ENCODE measurements at places on chromosomes 16 and 17.

DNA sequence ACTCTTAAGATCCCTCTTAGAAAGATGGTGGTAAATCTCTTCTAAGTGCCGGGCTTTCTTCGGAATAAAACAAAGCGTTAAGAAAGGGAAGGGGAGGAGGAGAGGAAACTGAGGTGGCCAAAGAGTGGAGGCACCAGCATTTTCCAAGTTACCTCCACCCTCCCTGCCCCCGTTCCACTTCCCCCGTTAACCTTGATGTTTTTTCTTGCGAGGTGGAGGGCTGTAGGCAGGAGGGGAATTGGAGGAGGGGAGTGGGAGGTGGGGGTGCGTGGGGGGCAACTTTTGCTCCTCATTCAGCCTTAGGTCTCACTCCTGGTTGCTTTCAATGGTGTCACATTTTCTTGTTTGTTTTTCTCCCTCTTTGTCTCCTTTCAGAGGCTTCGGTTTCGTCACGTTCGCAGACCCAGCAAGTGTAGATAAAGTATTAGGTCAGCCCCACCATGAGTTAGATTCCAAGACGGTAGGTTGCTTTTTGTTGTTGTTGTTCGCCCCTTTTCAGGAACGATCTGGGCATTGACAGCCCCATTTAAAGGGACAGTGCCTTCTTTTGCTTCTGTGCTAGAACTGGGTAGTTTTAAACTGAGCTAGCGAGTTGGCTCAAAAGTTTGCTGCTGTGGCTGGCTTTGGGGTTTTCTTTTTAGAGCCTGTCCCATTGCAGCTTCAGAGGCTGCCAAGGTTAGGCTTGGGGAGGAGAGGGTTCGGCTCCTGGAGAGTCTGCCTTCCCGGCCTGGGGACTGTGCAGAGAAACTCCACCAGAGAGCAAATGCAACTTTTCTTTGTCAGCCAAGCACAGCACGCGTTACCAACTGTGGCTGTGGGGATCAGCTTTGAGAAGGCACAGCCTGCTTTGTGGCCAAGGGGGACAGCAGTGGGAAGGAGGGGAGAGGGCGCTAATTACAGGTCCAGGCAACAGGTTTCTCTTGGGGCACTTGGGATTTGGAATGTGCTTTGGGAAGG is 1.9 kb downstream of the MSI2 start:
- DNase-seq: peak; percentile 74

DNA sequence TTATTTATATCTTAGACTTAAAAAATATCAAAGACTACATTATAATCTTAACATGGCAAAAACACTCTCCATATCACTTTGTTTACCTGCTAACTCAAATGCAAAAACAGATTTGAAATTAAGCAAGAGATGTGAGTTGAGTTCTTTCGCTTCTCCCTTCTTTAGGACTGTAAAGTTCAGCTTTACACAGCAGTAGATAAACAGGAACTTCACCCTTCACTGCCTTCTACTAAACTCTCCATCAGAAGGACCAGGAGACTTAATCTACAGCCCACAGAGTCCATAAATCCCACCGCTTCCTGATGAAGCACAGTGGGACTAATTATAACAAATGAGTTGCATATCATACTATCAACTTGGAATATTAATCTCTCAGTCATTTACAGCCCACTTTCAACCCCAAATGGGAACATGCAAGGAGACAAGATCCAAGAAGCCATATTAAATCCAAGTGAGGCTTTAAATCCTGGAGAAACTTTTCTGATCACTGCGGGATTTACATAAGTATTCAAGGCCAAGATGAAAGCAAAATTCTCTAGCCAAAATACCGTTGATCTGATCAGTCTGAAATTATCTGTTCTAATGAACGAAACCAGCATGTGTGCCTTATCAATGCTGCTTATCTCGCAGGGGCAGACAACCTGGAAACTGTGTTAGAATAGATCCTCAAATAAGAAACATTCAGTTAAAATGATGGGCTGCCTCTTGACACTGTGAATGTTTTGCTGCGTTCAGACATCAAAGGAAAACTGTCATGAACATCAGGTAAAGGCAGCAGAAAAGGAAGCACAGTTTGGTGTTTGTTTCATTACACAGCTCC is 1.6 kb downstream of the AMFR start:
- DNase-seq: no peak

GRCh38 chr17:3843935-3844516 is 2.0 kb downstream of the NCBP3 start:
- peak; percentile 86 for DNase-seq

GRCh38 chr17:15270628-15271381 is 5.7 kb upstream of the PMP22 start:
- peak; percentile 16 for DNase-seq

GRCh38 chr17:79970576-79971068 is 65.0 kb downstream of the TBC1D16 start:
- DNase-seq: peak; percentile 84

- DNase-seq: no peak
Observed at GRCh38 chr16:2324296-2324859, 16.1 kb downstream of the ABCA3 start.

DNA sequence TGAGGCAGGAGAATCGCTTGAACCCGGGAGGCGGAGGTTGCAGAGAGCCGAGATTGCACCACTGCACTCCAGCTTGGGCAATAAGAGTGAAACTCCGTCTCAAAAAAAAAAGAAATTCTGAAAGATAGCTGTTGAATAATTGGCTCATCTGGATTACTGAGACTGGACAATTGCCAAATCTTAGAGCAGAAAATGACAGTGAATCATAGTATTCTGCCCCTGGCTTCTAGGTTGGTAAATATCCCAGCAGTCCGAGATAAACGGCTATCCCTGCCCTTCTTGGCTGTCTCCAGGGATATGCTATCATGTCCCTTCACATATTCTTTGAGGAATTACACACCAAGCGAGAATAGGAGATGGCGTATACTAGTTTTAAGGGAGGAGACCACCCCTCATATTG is 35.5 kb upstream of the METTL16 start:
- no peak for DNase-seq

- DNase-seq: no peak
Observed at GRCh38 chr16:69724414-69724873, 1.9 kb downstream of the NQO1 start.

GRCh38 chr17:31674305-31674704 is 184.7 kb downstream of the COPRS start:
- peak; percentile 72 for DNase-seq

DNA sequence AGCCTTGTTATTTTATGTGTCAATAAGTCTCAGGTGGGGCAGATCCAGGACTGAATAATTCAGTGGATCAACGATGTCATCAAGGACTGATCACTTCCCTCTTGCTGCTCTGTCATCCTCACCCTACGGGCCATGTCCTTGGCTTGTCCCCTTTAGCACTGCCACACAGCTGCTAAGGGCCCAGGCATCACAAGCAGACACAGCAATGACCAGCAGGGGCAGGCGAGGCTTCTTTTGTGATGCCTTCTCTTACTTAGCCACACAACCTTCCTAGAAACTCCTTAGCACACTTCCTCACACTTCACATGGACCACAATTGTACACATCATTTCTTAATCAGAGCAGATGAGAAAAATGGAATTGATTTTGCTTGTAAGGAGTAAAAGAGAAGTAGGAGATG is 356.3 kb upstream of the SOX9 start:
- peak; percentile 88 for DNase-seq

DNA sequence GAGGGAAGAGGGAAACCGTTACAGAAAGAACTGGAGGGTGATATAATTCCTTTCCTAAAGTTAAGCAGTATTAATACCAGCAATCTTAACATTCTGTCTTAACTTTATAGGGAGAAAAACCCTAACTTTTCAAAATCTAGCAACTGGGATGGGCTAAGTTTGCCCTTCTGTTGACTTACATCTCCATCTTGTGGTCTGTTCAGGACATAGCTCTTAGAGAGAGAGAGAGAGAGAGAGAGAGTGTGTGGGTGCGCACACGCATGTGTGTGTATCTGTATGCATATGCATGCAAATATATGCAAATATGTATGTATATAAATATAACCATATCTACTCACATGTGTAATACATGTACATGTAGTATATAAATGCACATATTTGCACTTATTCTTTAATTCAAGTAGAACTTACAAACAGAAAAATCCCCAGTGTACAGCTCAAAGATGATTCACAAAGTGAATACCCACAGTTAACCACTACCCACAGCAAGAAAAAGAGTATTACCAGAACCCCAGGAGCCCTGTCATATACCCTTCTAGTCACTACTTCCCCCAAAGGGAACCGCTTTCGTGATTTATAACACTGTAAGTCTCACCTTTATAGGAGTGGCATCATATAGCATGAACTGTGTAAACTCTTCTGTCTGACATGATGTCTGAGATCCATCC is 46.5 kb downstream of the STX8 start:
- no peak for DNase-seq

DNA sequence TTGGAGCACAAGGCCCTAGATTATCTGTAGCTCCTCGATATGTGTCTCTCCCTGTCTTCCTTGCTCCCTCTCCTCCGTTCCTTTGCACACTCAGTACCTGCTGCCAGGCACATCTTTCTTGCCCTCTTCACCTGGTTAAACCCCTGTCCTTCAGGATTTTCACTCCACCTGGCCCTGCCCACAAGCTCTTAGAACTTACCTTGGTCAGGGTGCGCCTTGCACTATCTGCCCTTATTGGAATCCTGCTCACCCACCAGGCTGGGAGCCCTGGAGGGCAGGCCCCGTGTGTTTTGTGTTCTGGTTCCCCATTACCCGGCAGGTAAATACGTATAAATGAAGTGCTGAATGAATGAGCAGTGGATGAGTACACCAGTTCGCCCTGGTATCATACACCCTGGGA is 54.6 kb downstream of the MARCHF10 start:
- peak; percentile 43 for DNase-seq

DNA sequence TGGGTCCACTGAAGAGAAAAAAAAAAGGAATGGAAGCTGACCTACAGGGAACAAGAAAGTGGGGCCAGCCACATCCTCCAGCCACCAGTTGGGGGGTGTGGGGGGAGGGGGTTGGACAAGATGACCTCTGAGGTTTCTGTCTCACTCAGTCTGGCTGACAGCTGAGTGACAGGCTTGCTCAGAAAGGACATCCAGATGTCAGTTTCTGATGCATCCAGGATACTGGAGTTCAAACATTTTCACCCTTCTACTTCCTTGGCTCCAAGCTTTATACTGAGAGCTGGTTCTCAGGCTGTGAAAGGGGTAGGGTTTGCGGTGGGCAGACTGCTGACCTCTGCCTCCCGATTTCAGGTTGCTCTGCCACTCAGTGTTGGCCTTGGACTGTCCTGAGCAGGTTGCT is 2178.3 kb downstream of the TP53TG3F start:
- DNase-seq: no peak

- DNase-seq: no peak
Observed at GRCh38 chr17:12998461-12998860, 19.4 kb downstream of the ELAC2 start.

GRCh38 chr16:73214825-73215677 is 167.1 kb upstream of the ZFHX3 start:
- DNase-seq: no peak

DNA sequence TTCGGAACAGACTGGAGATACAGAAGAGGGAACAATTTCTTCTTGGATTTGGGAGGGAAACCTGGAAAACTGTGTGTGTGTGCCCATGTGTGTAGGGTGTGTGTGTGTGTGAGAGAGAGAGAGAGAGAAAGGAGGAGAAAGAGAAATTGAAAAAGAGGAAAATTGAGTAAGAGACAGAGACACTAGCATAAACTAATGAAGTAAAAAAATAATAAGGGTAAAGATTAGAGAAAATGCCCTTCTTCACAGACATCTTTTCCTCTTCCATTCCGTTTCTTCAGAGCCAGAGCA is 13.9 kb upstream of the HOXB2 start:
- no peak for DNase-seq

DNA sequence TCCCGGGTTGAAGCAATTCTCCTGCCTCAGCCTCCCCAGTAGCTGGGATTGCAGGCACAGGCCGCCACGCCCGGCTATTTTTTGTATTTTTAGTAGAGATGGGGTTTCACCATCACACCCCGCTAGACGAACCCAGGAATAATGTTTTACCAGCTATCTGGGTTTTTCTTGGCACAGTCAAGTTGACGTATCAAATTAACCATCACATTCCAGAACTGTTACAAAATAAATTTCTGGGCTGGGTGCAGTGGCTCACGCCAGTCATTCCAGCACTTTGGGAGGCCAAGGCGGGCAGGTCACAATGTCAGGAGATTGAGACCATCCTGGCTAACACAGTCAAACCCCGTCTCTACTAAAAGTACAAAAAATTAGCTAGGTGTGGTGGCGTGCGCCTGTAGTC is 501.2 kb downstream of the SHISA9 start:
- no peak for DNase-seq

DNA sequence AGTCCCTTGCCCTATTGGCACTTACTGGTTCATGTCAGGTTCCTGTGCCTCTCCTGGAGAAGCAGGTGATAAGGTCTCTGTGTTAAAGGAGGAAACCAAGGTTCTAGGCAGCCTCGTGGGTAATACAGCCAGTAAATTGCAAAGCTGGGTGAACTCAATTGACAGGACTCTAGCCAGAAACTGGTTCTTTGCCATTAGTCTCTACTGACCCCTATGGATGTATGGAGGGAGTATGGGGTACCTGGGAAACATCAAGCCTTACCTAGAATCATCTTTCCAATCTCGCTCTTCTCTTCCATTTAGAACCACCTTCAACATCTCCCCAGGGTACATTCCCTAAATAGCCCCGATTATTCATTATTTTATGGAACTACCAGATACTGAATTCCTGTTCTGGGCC is 169.3 kb downstream of the CDH13 start:
- DNase-seq: no peak

- no peak for DNase-seq
Observed at GRCh38 chr17:76691379-76692191, 19.2 kb downstream of the MXRA7 start.

- no peak for DNase-seq
Observed at GRCh38 chr16:71344315-71344905, 14.1 kb upstream of the CALB2 start.

GRCh38 chr16:4557973-4558372 is 1.8 kb downstream of the C16orf96 start:
- no peak for DNase-seq

DNA sequence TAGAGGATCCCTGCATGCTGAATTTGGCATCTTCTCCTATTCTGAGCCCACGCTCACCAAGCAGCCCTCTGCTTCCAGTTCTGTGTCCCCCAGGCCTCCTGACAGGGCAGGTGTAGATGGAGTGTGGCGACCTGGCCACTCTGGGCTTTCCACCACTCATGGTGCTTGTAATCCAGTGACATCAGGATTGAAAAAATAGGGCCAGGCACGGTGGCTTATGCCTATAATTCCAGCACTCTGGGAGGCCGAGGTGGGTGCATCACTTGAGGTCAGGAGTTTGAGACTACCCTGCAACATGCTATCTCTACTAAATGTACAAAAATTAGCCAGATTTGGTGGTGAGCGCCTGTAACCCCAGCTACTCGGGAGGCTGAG is 29.4 kb downstream of the UNK start:
- no peak for DNase-seq

GRCh38 chr16:87350031-87350430 is 32.8 kb upstream of the C16orf95 start:
- DNase-seq: no peak

- DNase-seq: no peak
Observed at GRCh38 chr16:75317532-75317931, 66.1 kb upstream of the BCAR1 start.

GRCh38 chr17:4717791-4718190 is 7.4 kb downstream of the ARRB2 start:
- no peak for DNase-seq

Measured in islet precursor cell (in vitro differentiated cells).